ENCODE measurements at places on chromosomes 7 and 10.

- DNase-seq: no peak
These were observed 25.3 kb downstream of the EPHB4 start for GRCh38 chr7:100801833-100802568.

DNA sequence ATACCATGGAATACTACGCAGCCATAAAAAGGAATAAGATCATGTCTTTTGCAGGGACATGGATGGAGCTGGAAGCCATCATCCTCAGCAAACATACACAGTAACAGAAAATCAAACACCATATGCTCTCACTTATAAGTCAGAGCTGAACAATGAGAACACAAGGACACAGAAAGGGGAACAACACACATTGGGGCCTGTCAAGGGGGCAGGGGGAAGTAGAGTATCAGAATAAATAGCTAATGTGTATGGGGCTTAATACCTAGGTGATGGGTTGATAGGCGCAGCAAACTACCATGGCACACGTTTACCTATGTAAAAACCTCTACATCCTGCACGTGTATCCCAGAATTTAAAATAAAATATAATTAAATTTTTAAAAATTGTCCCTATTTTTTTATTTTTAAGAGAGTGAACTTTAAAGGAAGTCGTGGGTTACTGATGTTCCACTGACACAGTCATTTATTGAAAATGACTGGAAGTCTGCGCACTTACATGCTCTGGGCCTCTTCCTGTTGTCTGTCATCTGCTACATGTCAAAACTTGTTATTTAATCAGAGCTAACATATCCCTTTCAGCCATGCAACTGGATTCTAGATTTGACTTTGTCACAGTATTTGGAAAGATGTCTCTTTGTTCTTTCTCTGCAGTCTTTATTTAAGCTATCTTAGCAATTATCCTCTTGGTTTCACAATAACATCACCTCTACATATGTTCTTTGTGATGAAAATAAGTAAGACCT, 73.7 kb upstream of the ABCB5 start:
- no peak for DNase-seq

DNA sequence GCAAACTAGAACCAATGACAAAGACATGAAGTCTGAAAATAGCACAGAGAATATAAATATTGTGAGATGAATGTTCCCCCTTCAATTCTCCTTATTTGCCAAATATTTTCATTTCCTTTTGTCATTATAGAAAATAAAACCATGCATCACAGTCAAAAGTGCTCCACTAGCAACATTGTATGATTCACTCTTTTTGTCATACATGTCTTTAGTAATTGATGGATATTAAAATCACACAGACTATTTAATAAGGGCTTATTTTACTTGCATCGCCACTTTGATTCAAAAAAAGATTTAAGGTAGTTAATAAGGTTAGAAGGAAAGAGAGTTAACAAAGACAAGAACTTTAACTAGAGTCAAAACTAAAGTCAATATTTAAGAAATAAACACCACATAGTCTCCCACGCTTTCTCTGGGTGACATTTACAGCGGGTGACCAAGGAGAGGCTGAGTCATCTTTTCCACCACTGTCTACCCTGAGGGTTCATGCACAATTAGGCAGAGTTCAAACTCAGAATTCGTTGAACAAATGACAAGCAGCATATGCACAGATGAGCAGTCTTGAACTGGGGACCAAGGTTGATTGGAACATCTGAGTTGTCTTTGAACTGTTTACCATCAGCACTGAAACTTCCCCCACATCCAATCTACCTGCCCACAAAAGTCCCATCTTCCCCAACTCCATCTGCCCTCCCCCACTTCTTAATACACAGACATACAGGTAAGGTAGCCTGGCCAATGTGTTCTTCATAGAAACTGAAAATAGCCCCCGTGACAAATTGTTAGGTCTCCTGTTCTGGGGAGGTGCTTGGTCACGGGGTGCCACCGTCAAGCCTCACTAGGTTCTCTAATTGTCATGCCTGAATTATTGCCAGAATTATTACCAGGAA, 42.5 kb downstream of the C7orf25 start:
- DNase-seq: peak; percentile 64

GRCh38 chr10:93766918-93767317, 9.2 kb downstream of the LGI1 start:
- no peak for DNase-seq

DNA sequence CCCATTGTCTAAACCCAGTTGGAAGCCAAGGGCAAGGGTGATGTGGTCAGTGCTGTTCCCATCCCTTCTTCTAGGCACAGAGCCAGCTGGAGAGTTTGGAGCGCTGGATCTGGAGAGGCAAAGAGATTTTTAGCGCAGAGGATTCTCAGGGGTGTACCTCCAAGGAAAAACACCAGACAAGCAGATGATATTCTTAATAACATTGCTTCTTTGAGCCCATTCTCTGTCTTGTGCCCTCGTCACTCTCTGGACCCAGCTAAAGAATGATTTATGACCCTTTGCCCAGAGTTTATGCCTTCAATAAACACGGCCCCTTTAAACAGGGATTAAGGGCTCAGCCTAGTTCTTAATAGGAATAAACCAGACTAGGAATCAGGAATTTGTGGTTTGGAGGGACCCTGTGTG, 4.7 kb upstream of the HIP1 start:
- DNase-seq: no peak

- DNase-seq: no peak
These were observed 323.4 kb downstream of the WDR37 start for GRCh38 chr10:1379601-1380000.
